AG09309 (cell line): ENCODE measurements at places on chromosomes 16 and 17.
A peak's percentile ranks its signal among the peaks of the same experiment; 100 is the strongest.

DNA sequence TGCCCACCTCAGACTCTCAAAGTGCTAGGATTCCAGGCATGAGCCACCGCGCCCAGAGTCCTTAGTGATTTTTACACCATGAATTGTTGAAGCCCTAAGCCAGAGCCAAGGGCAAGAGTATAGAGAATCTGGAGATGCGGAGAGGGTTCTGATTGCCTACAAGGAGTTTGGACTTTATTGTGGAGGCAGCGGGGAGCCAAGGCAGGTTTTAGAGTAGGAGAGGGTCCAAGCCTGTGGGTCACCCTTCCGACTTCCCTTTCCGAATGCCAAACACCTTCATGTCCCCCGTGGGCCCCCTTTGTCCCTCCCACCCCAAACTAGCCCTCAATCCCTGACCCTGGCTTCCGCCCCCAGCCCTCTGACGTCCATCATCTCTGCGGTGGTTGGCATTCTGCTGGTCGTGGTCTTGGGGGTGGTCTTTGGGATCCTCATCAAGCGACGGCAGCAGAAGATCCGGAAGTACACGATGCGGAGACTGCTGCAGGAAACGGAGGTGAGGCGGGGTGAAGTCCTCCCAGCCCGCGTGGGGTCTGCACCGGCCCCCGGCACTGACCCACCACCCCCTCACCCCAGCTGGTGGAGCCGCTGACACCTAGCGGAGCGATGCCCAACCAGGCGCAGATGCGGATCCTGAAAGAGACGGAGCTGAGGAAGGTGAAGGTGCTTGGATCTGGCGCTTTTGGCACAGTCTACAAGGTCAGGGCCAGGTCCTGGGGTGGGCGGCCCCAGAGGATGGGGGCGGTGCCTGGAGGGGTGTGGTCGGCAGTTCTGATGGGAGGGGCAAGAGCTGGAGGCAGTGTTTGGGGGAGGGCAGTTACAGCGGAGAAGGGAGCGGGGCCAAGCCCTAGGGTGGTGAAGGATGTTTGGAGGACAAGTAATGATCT is 7.1 kb downstream of the MIEN1 start:
- DNase-seq: no peak

- no peak for DNase-seq
Measured at GRCh38 chr16:3819175-3819527, 61.4 kb downstream of the CREBBP start.

- no peak for DNase-seq
Measured at GRCh38 chr17:77528516-77529327, 388.0 kb downstream of the SEC14L1 start.

GRCh38 chr16:62602790-62603189 is 566.6 kb upstream of the CDH8 start:
- DNase-seq: no peak

DNA sequence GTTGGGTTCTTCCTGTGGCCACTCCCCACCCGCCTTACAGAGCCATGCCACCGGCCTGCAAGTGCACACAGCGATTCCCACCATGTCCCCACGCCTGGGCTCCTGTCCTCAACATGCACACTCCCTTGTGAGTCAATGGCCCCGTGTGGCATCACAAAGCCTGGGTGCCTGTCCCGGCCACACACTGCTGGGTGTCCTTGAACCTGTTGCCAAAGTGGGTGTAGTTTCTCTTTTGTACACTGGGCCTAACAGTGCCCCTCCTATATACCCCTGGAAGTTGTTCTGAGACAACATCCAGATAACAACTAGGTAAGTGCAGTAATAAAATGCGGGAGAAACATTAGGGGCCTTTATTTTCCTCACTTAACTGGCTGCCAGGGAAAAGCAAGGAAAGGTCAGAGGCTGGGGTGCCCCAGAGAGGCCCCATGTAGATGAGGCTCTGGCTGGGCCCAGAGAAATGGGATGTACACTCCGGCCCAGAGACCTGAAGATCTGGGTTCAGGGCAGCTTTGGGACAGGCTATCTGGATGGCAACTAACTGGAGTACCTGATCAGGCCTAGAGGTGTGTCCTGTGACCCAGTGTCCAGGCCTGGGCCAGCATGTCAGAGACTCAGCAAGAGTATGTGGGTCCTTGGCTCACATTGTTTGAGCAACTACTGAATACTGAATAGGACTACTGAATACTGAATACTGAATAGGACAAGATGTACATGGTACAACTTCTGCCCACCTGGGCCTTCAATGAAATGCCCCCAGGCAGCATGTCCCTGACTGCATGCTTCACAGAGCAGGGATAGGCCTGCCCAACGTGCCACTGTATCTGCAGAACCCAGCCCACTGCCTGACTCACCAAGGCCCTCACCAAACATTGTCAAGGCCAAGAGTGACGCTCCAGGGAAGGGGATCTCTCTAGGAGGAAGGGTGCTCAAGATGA is 8.3 kb downstream of the ABCC3 start:
- DNase-seq: no peak

GRCh38 chr17:48101012-48101720 is at the start of gene CBX1:
TSS of gene CBX1 (minus strand) at chr17:48101478. CDS start at chr17:48077004, 24,474 bp downstream.
- DNase-seq: peak; percentile 71

DNA sequence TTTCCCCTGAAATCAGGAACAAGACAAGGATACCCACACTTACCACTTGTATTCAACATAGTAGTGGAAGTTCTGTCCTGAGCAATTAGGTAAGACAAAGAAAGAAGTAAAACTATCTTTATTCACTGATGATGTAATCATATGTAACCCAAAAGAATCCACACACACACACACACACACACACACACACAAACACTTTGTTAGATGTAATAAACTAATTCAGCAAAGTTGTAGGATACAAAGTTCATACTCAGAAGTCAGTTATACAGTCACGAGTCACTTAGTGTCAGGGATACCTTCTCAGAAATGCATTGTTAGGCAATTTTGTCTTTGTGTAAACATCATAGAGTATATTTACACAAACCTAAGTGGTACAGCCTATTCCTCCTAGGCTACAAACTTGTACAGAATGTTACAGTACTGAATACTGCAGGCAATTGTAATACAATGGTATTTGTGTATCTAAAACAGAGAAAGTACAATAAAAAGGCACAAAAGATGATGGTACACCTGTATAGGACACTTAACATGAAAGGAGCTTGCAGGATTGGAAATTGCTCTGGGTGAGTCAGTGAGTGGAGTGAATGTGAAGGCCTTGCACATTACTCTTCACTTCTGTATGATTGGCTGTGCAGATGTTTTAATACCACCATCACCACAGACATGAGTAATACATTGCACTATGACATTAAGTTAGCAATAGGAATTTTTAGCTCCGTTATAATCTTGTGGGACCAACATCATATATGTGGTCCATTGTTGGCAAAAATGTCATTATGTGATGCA is 370.1 kb downstream of the ZFHX3 start:
- DNase-seq: peak; percentile 28

GRCh38 chr16:31092330-31092729 is 2.3 kb downstream of the VKORC1 start:
- DNase-seq: peak; percentile 42
